ENCODE measurements at places on chromosomes 7 and 10. TPM values are rescaled to one million over a fixed set of nuclear protein-coding genes. Genes with fewer than 3 reads are reported as not detected.

DNA sequence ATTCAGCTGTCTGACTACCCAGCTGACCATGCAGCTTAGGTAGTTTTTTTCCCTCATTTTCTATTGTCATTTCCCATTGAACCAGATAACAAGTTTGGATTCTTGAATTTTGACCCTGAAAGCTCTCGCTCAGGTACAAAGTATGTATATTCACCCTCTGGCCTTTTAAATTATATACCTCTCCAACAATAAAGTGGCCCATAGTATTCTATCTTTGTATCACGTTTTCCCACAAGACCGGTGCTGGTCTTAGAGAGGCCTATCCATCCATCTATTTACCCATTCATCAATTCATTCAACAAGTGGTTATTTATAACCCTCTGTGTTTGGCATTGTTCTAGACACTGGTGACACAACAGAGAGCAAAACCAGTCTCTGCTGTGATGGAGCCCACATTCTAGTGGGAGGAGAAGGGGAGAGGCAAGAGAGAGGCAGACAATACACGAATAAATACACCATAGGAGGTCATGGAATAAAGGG lies 35.2 kb upstream of the NPSR1 start:
- H3K36me3 ChIP-seq, result no peaks in the 10 kb centered on the region
- no peak overlapping the region for H3K27ac ChIP-seq
- no peak for DNase-seq
- no peak overlapping the region for H3K4me3 ChIP-seq
- no peaks in the 10 kb centered on the region for H3K4me1 ChIP-seq

DNA sequence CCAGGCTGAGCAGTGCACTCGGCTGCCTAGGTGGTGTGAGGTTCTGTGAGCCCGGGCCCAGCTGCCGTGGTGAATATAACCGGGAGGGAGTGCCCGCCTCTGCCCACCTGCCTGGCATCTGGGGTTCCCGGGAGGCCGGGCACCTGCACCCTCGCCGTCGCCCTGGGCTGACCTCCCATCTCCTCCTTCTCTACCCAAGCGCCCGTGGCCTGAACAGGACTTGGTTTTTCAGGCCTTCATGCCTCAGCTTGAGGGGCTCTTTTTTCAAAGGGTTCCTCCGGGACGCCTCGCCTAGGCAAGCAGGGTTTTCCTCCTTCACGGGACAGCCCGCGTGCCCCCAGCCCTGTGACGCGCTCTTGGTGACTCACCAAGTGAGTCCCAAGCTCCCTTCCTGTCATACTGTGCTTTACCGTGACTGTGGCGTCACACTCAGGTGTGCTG lies 9.9 kb downstream of the INPP5A start:
- no peak overlapping the region for H3K27ac ChIP-seq
- H3K27me3 ChIP-seq, result no peaks in the 10 kb centered on the region
- DNase-seq, result peak; percentile 56

GRCh38 chr10:89351780-89352597 lies 24.2 kb downstream of the IFIT3 start:
- DNase-seq, result no peak
- H3K36me3 ChIP-seq, result no peaks in the 10 kb centered on the region
- H3K4me3 ChIP-seq, result no peak overlapping the region

CH25H gene
- total RNA-seq, result 0.56 TPM

SPRN gene
- total RNA-seq, result not detected

DNA sequence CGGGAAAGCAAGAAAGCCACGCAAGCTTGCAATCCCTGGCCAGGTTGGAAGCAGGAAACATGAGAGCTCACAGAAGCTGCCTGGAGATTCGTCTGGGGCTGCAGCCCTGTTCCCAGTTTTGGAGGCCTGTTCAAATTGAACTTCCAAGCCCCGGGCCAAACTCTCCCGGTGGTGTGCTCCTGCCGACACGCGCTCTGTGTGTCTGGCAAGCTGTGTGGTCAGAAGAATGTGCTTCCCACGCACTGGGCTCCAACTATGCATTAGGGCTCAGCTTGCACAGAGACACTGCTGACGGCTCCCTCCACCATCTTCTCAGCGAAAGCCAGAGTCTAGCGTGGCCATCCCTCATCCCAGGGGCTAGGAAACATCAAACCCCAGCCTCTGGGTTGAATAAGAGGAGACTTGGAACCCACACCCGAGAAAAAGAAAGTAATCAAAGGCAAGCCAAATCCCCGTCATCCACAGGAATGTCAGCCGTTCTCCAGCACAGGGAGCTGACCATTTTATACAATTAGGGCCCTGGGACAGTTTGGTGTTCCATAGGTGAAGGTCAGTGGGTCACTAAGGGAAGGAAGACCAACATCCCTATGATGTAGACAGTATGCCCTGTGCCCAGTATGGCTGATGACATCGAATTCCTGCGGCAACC lies 107.2 kb downstream of the FGFR2 start:
- no peaks in the 10 kb centered on the region for H3K36me3 ChIP-seq
- H3K4me3 ChIP-seq, result no peak overlapping the region

TDRD1 gene
- 0.07 TPM for total RNA-seq

DNA sequence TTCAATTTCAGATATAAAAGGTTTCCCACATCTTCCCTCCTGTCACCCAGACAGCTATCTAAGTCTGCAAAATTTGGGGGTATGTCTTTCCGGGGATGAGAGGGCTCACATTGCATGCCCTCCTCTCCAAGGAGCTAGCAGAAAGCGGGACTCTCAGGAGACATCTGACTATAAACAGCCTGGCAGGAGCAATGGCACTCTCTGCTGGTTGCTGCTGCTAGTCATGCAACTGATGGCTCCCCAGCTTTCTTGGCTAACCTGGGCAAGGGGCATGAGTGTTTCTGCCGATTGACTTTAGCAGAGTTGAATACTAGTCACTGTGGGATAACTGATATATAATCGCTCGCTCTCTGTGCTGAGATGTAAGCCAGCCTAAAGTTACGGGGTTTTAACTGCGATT lies 12.0 kb downstream of the TBX20 start:
- H3K36me3 ChIP-seq, result no peaks in the 10 kb centered on the region
- no peaks in the 10 kb centered on the region for H3K4me1 ChIP-seq
- peaks cover 29% of the 10 kb centered on the region for H3K27me3 ChIP-seq
- no peak overlapping the region for H3K27ac ChIP-seq
- no peak for DNase-seq

All from activated T-cell treated with anti-CD3 and anti-CD28 coated beads, Interleukin-2, amount 50 U/mL, for 72 hours (primary cell).